Cardiac muscle cell (in vitro differentiated cells and primary cell): ENCODE measurements at places on chromosomes 5 and 9.
A peak's percentile ranks its signal among the peaks of the same experiment; 100 is the strongest.

DNA sequence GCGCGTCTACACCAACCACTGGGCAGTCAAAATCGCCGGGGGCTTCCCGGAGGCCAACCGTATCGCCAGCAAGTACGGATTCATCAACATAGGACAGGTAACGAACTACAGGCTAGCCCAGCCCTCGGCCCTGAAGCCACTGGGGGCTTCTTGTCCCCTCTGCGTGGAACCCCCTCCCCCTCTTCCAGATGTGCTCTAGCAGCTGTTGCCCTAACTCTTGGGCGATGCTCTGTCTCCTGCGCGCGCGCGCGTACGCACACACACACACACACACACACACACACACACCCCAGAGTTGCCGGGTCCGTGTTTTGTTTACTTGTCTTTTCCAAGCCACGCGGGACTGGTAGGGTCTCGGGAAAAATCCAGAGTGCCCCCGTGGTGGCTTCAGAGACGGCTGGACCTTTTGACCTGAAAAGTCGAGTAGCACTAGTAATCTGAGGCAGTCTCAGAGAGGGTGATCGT, 836 bp downstream of the PCSK5 start:
- peak; percentile 49 for DNase-seq

GRCh38 chr9:18849890-18850677, 182.9 kb downstream of the SAXO1 start:
- DNase-seq = no peak

DNA sequence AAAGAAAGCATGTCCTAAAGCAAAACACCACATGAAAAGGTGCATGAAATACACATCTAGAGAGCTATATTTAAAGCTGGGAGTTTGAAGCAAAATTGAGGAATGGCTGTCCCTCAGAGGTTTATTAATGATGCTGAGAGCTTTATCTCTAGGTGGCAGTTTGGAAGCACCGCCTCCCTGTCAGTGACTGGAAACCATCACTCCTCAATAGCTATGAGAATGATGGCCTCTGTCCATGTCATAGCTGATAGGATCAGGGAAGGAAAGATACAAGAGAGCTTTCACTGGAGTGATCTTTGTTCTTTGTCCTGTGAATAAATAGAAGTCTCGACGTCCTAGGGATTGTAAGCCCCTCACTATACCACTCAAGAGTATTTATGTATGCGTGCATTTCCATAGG, 110.5 kb downstream of the NUDT12 start:
- DNase-seq = no peak

DNA sequence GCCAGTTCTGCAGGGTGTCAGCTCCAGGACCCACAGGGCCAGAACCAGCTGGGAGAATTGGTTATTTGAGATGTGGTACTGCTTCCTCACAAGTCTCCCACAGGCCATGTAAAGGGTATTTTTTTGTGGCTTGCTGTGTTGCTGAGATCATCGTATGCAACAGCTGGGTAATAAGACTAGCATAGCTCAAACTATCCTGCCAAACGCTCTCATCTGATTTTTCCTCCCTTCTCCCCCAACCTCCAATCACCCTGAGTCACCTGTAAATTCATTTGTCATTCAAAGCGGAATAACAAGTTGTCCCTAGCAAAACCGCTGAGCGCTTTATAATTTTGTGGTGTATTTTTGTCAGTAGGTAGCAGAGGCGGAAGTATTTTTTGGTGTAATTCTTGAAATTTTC, 63.2 kb downstream of the NSG2 start:
- no peak for DNase-seq

DNA sequence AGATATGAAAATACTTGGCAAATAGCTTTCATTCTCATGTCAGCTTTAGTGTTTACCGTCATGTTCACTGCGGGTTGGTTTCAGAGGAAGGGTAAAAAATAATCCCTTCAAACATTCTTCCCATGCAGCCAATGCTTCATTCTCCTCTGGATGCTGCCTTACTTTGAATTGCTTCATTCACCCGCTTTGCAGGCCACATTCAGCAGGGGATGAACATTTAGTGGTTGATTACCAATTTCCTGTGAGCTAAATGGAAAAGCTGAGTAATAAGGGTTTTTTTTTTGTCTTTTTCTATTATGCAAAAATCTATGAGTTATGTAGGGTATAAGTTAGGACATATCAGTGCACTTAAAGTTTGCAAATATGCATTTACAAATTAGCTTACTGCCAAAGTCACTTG, 96.3 kb upstream of the MEF2C start:
- DNase-seq = no peak

DNA sequence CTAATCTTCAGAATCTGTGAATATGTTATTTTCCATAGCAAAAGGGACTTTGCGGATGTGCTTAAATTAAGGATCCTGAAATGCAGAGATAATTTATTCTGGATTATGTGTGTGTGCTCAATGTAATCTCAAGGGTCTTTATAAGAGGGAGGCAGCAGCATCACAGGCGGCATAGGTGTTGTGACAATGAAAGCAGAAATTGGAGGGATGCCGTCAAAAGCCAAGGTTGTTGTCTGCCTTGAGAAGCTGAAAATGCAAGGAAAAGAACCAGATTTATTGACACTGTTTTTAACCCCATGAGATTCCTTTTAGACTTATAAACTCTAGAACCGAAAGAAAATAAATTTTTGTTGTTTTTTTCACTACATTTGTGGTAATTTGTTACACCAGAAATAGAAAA, 948.5 kb downstream of the TLE4 start:
- no peak for DNase-seq

GRCh38 chr5:124860291-124860655, 113.8 kb upstream of the ZNF608 start:
- no peak for DNase-seq

DNA sequence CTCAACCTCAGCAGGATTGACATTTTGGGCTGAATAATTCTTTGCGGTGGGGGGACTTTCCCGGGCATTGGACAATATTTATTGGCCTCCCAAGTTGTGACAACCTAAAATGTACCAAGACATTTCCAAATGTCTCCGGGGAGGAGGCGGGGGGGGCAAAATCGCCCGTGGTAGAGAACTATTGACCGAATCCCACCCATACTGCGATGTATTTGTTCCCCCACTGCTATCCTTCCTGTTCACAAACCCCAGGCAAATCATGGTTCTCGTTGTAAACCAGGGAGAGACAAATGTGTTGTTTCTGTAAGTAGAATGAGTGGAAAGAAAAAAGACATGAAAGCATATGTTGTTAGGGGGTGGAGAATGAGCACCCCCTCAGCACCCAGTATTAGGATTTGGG, 141.9 kb downstream of the PSAT1 start:
- DNase-seq = no peak

DNA sequence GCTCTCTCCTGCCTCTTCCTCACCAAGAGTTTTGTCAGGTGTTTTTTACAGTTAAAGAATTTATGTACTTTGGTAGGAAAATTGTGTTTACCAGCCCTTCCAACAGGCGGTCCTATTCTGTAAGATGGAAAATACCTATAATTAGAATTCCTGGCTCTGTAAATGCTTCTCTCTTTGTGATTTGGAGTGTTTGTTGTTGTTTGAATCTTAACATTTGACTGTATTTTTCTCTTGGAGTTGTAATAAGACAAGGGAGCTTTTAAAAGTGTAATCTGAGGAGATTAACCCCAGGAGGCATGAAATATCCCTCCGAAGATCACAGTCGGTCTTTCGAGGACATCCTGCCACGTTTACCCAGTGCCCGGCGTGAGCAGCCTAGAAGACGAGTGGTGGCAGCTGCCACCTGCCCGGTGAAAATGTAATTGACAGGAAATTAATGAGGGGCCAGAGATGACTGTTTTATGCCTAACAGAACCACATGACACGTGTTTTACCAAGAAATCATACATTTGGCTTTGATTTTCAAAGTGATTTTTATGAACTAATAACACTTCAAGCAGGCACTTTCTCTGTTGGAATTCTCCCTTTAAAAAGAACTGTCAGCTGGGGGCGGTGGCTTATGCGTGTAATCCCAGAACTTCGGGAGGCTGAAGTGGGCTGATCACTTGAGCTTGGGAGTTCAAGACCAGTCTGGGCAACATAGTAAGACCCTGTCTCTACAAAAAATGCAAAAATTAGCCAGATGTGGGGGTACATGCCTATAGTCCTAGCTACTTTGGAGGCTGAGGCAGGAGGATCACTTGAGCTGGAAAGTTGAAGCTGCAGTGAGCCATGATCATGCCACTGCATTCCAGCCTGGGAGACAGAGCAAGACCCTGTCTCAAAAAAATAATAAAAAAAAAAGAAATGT, 20.0 kb downstream of the ANKRD33B start:
- no peak for DNase-seq

DNA sequence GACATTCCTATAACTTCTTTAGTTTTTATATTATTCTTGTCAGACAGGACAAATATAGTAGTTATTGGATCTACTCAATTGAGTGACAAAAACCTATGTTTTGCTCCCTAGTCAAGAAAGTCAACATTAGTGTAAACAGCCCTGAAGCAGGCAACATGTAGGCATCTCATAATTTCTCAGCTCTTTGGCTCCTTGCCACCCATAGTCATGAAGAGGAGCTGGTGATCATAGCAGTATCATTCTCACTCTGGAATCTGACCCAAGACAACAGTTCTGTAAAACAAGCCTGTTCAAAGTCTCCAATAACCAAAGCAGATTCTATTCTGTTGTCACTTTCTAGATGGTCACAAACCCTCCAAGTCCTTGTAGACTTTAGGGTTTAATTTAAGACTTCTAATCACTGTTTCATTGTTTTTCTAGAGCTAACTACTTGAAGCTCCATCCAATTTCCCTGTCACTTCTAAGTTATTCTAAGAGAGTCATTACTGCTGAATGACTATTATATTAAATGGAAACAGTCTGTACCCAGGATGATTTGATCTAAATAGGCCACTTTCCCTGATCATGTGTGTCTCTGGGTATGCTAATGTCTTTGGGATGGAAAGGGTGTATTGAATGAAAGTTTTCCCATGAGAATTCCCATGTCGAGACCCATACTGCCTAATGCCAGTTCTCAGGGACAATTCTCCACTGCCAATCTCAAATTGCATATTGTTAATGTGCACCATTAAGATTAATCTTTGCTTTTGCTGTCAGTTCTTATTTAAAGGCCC, 533.3 kb downstream of the ACTL7B start:
- no peak for DNase-seq

GRCh38 chr5:73288803-73289720, 116.1 kb downstream of the TMEM174 start:
- no peak for DNase-seq

- no peak for DNase-seq
These were observed 15.5 kb downstream of the FGD3 start for GRCh38 chr9:92962846-92963245.

- peak; percentile 79 for DNase-seq
These were observed 1336.1 kb upstream of the CDH9 start for GRCh38 chr5:28374492-28374967.

DNA sequence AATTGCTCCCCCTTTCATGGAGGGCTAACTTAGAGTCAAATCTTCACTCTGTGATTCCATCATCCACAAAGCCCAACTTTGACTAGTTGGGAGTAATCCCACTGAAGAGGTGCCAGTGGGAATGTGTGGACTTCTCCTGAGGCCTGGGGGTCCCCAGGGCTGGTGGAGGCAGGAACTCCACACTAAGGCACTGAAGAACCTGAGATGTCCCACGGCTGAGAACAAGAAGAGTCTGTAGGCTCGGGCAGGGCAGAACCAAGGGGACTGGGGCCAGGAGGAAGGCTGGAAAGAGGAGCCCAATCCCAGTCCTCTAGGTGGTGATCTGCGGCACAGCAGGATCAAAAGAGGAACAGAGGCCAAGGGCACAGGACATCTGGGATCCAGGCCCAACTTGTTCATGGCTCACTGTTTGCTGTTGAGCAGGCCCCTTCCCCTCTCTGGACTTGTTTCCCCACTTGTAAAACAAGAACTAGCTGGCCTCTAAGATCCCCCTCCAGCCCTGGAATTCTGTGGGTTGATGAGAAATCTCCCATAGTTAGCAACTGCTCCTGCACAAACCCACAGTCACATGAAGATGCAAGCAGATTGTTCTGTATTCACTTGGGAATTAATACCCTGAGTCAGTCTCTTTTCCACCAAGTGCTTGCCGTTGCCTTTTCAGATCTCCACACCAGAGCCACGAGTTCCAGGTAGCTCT, 32.7 kb upstream of the ALDH1B1 start:
- DNase-seq = no peak

DNA sequence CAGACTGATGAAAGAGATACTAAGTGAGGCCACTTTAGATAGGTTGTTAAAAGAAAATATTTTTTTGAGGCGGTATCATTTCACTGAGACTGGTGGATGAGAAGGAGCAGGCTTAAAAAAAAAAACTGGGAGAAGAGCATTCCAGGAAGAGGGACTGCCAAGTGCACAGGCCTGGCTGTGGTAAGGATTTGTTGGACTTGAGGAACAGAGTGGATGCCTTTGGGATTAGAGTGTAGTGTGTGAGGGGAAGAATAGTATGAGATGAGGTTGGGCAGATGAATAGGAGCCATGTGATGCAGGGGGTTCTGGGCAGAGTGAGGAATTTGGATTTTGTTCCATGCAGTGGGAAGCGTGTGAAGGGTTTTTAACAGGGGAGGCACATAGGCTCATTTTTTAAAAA, 57.9 kb downstream of the PBX3 start:
- DNase-seq = no peak

DNA sequence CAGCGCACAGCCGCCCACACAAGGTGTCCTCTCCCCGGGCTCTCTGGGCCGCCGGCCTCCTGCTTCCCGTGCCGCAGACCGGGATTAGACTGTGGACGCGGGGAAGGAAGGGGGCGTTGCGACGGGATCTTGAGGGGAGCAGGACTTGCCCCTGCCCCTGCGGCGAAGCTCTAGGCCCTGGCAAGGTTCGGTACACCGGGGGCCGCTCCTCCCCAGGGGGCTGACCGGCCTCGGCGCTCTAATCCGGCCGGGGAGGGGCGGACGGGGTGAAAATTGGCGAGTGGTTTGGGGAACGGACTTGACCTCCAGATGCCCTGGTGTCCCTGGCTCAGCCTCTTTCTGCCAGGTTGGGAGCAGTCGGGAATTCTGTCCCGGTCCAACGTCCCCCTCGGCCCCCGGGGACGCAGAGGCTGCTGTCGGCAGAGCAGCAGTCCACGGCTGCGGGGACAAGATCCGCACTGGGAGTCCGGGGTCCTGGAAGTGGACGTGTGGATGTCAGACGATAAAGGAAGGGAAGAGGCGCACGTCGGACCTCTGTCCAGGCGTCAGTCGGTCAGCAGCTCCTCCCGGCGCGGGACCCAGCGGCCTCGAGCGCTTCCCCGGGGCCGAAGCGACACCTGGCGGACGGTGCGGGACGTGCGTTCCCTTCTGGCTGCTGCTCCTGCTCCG, 1.9 kb upstream of the CNTFR start:
- peak; percentile 89 for DNase-seq

DNA sequence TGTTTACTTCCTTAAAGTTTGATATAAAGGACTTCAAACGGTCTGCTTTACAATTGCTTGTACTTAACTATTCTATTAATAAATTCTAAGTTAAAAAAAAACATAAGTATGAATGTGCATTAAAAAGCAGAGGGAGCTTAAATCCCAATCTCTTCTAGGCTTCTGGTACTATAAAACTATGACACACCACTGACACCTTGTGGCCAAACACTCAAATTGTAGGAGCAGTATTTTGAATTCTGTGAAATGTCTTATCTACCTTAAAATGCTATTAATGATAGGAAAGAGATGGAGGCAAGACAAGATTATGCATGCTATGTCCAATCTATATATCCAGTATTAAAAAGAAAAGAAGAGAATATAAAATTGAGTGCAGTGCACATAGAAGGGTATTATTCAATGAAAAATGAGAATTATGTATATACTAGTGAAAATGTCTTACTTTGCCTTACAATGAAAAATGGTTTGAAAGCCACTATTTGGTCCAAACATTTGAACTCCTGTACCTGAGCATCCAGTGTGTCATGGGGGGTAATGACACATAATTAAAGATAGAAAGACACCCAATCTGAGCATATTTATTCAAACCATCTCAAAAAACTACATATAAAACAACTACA, 87.6 kb downstream of the ERP44 start:
- peak; percentile 48 for DNase-seq
